ENCODE measurements at places on chromosomes 5 and 9.

DNA sequence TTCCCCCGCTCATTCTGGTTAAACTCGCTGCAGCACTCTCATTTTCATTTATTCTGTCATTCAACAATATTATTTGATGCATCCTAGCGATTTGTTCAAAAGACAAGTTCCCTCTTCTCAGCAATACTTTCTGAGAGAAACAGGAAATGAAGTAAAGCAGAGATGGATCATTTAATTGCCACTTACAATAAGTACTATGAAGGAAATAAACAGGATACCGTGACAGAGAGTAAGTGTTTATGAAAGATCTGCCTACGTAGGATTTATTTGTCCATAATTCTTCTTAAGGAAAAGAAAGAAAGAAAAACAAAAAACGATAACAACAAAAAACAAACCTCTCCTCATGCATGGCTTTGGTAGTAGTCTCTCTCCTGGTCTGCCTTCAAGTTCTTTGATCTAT, 406.8 kb upstream of the ZNF608 start:
- DNase-seq = no peak

DNA sequence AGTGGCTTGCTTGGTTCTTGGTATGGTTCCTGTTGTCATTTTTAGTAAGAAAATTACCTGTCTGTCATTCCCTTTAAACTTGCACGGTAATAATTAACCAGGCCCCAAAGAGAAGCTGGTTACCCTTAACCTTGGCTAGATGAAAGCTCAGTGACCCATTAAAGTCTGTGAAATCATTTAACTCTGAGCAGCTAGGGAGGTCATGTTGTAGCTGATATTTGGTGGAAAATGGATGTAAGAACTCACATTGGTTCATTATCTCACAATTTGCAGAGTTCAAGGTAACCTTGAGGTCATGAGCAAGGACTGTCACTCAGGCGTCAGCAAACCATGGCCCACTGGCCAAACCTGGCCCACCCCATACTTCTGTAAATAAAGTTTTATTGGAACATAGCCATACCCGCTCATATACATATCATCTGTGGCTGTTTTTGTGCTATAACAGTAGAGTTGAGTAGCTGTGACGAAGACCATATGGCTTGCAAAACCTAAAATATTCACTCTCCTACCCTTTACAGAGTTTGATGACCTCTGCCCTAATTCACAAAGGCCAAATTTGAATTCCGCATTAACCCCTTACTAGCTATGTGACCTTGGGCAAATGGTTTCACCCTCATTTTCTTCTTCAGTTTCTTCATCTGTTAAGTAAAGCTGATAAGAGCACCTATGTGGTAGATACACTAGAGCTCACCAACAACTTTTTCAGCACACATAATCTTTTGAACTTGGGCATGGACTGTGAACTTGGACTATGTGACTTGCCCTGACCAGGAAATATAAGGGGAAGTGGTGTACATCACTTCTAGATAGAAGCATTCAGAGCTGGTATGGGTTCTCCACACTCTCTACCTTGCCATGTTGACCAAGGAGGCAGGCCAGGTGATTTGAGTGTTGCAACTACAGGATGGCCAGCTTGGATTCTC, 61.5 kb upstream of the CPEB4 start:
- DNase-seq = no peak

GRCh38 chr9:132216861-132217619, 55.2 kb downstream of the NTNG2 start:
- no peak for DNase-seq

GRCh38 chr9:97803167-97804058, 49.6 kb upstream of the FOXE1 start:
- DNase-seq = peak; percentile 56

DNA sequence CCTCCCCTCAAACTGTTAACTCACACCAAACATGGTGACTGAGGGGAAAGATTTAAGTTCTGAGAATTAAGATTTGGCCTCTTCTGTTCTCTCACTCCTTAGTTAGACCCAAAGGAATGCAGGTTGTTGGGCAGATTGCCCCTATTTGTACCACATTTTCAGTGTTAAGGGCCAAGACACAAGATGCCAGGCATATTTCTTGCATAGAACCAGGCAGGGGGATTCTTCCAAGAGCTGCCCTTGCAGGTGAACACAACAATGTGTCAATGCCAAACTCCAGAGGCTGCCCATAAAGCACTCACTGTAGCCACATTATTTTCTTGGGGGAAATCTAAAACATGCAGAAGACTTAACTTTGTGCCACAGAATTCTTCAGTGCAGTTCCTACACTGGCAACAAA, 14.7 kb downstream of the MPDZ start:
- no peak for DNase-seq

DNA sequence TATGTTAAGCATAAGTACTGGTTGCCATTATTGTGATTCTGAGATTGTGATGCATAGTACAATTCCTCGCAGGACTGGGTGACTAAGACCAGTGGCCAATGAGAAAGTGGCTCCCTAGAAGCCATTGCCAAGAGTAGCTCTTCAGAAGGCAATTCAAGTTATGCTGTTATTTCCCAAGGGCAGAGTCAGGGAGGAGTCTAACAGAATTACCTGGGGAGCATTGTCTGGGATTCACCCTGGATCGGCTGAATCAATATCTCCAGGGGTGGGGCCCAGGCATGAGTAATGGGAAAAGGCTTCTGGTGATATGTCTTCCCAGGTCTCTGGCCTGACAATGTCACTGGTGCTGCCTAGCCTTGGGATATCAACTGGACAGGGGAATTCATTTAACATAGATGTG, 10.9 kb upstream of the ARHGEF28 start:
- DNase-seq = no peak

DNA sequence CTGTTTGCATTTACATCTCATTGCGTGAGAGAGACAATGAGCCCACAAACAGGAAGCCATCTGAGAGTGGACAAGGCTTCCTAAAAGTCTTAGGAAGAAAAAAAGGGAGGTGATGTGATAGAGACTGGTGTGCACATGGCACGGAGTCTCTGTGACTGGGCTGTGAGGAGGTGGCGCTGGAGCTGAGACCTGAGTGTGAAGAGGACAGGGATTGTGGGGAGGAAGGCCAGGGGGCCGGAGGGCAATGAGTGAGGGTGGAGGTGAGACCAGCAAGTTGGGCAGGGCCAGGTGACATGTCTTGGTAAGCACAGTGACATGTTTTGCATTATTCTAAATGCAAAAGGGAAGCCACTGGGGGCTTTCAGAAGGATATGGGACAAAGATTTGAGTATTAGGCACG, 45.0 kb downstream of the TSPAN17 start:
- DNase-seq = no peak

- DNase-seq = no peak
These were observed 116.2 kb upstream of the RAPGEF1 start for GRCh38 chr9:131856105-131856504.

DNA sequence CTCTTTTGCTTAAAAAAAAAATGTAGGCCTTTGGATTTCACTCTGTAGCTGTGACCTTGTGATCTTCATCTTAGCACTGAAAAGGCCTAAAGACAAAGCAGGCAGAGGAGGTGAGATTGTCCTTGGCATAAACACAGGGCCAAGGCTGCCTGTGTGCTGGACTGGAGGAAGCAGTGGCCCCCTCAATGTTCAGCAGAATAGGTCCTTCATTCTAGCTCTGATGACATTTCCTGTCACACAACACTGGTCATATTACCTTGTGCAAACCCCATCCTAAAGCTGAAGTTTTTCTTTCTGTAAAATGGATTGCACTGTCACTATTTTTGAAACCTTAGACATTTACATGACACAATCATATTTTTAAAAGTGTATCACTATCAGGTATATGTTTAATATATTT, 147.4 kb downstream of the INSYN2B start:
- DNase-seq = no peak

DNA sequence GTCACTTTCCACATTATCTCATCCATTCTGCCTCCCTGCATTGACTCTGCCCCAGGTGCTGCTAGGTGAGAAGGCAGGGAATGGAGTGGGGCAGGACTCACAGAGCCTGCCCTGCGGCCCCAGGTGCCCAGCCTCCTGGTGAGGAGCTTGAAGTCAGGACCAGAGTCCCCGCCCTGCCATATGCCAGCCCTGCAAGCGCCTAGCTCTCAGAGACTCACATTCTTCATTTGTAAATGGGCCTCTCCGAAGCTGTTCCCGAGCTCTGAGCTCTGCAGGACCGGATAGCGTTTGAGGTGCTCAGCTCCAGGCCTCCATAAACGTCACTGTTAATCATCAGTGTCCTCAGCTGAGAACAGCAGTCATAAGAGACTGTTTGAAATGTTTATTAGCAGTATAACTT, 75.1 kb upstream of the STXBP1 start:
- peak; percentile 75 for DNase-seq

GRCh38 chr9:21782205-21782604, 20.2 kb upstream of the MTAP start:
- DNase-seq = no peak

DNA sequence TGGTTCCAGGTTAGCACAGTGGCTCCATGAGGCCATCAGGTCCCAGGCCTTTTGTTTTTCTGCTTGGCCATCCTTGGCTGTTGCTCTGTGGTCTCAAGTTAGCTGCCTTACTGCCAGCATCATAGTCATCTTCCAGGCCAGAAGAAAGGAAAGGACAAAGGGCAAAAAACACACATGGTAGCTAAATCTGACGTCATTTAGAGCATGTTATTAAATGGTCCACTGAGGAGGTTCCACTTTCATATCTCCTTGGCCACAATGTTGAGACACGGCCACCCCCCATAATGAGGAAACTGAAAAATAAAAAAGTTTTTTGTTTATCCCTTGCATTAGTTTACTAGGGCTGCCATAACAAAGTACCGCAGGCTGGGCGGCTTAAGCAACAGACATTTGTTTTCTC, 106.4 kb upstream of the NIPBL start:
- no peak for DNase-seq

- DNase-seq = peak; percentile 49
These were observed 202.9 kb downstream of the MCTP1 start for GRCh38 chr5:95081982-95082381.

DNA sequence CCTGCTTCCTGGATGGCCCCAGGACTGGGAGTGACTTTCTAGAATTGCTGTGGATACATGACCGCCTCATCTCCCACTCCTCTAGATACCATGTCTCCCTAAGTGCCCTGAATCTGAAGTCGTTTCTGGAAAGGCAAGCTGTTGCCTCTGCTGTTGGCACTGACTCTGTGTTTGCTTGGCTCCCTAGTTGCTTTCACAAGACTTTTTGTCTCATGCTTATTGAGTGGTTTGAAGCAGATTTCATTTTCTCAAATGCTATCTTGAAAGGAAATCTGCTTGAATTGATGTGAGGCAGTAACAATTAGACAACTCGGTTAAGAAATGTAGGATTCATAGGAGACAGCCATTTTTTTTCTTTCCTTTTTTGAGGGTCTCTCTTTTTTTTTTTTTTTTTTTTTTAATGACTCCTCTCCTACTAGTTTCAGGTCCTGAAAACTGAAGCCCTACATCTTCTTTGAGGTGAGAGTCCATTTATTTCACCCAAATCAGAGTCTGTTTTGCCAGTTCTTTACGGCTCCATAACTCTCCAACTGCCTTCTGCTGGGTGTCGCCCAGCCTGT, 65.9 kb downstream of the PRDM6 start:
- DNase-seq = no peak

DNA sequence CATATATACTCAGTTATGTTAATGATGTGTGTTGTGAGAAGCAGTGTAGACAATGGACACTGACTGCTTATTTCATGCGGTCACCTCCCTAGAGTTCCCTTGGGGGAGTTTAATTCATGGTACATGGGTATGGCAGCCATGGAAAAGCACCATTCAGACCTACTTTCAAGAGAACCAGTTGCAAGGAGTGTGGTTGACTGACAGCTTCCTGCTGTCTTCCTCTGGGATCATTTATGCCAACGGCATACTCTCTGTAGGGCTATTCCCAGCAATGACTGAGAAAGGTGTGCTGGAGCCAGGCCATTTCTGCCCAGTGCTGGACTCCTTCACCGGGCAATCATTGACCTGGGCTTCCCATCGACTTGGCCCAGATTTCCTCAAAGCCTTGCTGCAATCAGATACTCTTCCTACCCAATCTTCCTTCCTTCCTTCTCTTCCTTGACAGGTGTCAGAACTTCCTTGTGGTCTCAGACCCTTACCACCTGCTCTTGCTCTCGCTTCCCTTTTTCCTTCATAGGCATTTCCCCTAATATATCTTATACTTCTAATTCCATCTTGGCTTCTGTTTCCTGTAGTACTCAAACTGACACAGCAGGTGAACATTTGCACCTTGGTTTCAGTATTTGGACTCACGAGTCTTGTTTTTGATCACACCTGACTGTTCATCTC, 3.4 kb upstream of the CLINT1 start:
- DNase-seq = no peak

- DNase-seq = no peak
These were observed 72.6 kb downstream of the ZNF354C start for GRCh38 chr5:179132586-179133355.

- no peak for DNase-seq
These were observed 75.6 kb upstream of the RNU6ATAC start for GRCh38 chr9:134239939-134240338.

DNA sequence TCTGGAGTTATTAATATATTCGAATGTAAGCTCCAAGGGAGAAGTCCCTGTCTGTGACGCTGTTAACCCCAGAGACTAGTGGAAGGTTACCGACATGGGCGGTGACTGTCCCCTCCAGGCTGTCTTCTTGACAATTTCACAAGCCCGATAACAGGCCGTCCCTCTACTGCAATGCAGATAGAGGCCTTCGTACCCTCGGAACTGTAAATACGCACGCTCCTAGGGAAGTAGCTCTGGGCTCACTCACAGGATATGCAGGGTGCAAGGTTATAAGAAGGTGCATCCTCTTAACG, 680 bp upstream of the RFK start:
- DNase-seq = peak; percentile 49

- DNase-seq = no peak
These were observed 585.3 kb upstream of the RORB start for GRCh38 chr9:73911804-73912203.

DNA sequence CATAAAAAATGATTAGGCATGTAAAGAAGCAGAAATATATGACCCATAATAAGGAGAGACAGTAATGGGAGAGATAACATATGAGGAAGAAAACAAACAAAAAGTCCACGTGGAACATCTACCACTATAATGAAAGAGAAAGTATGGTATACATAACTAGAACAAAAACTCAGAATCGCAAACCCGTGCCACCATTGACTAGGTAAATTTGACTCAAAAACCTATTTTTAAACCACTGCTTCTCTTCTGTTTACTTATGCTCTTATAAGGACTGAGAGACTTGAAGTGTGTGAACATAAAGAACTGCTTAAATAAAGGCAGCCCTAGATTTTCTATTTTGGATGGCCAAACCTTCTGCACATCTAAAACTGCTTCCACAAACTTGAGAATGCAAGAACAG, 330.7 kb downstream of the CAAP1 start:
- no peak for DNase-seq

DNA sequence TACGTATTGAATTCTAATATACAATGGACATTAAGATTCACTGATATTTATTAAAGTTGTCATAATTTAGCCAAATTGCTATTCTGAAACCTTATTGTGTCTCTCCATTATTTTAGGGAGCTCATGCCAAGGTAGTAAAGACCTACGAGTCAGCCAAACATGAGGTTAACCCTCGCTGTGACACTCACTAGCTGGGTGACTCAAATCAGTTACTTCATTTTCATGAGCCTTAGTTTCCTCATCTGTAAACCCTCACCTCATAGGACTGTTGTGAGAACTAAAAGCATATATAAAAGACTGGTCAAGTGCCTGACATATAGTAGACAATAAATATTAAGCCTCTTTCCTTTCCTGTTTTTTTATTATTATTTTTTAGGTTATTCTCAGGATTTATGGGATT, 44.0 kb upstream of the PCA3 start:
- DNase-seq = no peak

GRCh38 chr9:133537257-133537656, 2.8 kb downstream of the ADAMTSL2 start:
- no peak for DNase-seq
